NCI-H774 (cell line): ENCODE measurements at places on chromosomes 12 and 14.

GRCh38 chr12:109277899-109278762, 31.0 kb downstream of the FOXN4 start:
- no peak for DNase-seq

- peak; percentile 99 for DNase-seq
Observed at GRCh38 chr12:132887513-132888351, at the start of gene CHFR. TSS of gene CHFR (minus strand) at chr12:132887605. CDS start at chr12:132887328, 277 bp downstream.

DNA sequence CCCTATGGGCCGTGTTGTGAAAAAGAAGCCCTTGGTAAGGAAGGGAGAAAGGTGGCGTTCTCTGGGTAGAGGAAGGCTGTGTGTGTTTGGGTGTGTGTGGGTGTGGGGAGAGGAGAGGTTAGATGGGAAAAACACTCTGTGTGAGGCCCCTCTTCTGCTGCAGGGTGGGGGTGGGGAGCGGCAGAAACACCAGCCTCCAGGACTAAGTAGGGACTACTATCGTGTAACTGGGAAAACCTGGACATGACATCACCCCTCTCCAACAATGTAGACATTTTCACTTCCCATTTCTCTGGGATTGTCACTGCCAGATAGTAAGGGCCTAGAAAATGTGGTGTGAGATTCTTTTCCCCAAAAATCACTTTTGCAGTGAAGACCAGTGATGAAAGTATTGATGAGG, 205.0 kb downstream of the NTF3 start:
- no peak for DNase-seq

DNA sequence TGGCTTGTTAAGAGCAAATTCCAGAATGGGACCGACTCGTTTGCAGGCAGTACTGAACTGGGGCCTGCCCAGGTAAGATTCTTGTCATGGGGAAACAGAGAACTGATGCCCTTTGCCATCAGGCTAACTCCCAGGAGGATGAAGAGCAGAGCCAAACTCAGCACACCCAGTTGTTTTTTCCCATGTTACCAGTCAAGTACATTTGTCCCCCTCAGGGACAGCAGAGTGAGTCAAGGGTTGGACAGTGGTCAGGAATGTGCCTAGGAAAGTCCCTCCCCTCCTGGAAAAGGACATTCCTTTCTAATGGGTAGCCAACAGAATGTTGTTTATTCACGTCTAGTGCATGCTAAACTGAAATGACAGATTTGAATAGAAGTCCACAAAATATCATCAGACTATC, 1.6 kb downstream of the ART4 start:
- no peak for DNase-seq

- no peak for DNase-seq
Observed at GRCh38 chr14:64643709-64644108, 60.5 kb upstream of the PLEKHG3 start.

DNA sequence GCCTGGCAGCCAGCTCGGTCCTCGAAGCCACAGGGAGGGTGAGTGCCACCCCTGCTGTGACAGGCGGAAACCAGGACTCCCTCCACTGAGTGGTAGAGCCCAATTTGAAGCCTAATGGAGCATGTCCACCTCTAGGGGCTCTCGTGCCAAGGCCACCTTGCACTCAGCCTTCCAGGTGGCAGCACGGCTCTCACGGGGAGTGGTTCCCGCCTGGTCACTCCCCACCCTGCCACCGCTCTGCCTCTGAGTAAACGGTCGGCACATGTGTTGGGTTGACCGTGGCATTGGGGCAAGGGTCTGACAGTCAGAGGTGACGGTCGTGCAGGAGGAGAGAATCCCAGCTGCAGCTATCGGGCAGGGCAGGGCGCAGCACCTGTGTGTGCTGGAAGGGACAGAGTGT, 34.8 kb downstream of the IL31 start:
- no peak for DNase-seq

- DNase-seq: no peak
Observed at GRCh38 chr12:28089338-28089737, 100.9 kb upstream of the CCDC91 start.

GRCh38 chr14:59107819-59108218, 80.6 kb upstream of the DAAM1 start:
- DNase-seq: no peak

DNA sequence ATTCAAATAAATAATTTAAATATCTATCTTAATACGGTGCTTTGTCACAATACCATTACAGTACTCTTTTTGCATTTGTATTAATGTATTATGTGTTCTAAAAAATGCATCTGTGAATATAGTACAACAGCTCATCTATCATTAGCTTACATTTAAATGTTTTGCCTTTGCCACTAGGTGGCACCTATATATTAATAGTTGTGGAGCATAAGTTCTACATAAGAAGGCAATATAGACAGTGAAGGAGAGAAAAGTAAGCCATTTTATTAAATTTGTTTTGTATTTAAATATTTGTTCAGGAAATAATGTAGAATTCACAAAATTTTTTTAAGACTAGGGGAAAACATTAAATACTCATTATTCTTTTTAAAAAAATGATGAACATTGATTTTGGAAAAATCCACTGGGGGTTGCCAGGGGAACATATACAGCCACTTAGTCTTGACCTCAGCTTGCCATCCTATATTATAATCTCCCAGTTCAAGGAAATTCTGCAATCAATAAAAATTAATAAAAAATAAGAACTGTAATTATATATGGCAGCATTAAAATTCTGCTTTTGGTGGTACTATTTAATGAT, 9.8 kb downstream of the CCER1 start:
- peak; percentile 33 for DNase-seq

- DNase-seq: peak; percentile 30
Observed at GRCh38 chr14:37150414-37150813, 22.0 kb downstream of the SLC25A21 start.

DNA sequence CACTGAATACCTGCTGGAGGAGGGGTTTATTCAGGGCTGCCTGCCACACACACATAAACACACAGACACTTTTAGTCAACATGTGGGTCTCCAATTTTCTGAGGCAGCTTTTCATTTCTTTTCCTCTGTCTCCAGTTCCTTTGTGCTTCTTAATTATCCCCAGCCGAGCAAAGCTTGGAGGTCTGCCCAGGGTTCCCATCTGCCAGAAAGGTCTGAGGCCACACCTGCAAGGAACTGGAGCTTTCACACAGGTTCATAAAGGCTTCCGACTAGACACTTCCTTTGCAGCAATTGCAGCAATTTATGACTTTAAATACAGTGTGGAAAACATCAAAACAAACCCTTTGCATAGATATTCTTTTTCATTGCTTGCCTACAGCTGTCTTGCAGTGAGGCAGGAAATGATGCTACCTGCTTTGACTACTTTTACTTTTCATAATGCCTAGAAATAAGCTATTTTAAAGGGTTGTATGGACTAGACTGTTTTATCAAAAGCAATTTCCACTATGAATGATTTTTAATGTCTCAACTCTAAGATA, 1318.9 kb downstream of the AACS start:
- DNase-seq: peak; percentile 36

DNA sequence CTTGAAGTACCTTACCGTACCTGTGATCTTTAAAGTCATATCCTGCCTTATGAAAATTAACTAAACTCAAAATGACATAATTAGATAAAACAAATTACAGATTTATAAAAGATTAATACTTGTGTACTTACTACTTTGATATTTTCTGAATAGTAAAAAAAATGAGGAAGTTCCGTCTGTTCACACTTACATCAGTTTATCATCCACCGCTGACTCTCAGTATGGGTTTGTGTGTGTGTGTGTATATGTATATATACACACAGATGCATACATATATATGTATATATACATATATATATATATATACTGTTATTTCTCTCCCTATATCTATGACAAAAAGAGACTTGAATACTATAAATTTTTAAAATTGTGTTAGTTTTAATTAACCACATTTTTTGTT, 65.0 kb upstream of the MON2 start:
- no peak for DNase-seq

DNA sequence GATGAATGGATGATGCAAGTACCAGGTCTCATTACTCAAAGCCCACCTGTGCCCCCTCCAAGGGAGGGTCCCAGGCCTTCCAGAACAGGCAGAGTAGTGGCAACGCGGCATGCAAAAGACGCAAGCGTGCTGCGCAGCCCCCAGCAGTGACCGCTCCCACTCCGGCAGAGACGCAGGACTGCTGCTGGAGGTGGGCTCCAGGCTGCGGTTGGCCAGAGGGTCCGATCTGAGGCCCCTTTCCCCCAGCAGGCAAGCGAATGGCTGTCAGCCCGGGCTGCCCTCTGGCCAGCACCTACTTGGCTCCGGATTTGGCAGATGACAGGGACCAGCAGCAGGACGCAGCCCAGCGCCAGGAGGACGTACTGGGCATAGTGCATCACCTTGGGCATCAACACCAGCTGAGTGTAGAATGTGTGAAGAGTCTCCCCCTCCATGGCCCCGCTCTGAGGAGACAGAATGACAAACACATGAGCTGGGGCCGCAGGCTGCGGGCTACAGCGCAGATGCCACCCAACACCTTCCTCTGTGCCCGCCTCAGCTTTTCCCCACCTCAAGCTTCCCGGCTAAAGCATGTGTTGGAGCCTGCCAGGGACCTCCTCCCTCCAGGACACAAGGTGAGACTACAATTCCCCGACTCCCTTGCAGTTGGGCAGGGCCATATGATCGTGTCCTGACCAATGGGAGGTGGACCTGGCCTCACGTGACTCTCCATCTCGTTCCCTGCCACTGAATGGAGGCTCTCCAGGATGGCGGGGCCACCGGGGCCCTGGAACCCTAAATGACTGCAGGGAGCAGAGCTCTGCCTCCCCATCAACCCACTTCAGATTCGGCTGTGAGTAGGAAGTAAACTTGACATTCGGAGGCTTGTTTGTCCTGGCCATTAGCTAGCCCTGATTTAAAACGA, 77.4 kb downstream of the SCARB1 start:
- peak; percentile 90 for DNase-seq

- DNase-seq: no peak
Observed at GRCh38 chr12:51870504-51870903, 17.4 kb upstream of the ANKRD33 start.

GRCh38 chr12:5441497-5442236, 9.8 kb downstream of the NTF3 start:
- no peak for DNase-seq

- DNase-seq: no peak
Observed at GRCh38 chr14:75068294-75069120, 934 bp upstream of the ZC2HC1C start.

DNA sequence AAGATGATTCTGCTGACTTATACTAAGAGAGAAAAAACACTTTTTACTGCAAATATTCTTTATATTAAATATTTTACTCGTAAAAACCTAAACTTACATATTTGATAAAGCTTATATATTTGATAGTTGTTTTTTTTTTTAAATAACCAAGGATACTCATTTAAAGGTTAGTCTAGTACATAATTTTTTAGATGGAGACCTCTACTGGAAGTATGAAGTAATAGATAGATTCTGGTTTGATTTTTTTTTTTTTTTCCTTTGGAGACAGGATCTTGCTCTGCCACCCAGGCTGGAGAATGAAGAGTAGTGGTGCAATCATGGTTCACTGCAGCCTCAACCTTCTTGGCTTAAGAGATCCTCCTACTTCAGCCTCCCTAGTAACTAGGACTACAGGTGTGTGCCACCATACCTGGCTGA, 16.4 kb downstream of the ARID2 start:
- no peak for DNase-seq

- no peak for DNase-seq
Observed at GRCh38 chr12:25817166-25817565, 141.3 kb upstream of the RASSF8 start.

DNA sequence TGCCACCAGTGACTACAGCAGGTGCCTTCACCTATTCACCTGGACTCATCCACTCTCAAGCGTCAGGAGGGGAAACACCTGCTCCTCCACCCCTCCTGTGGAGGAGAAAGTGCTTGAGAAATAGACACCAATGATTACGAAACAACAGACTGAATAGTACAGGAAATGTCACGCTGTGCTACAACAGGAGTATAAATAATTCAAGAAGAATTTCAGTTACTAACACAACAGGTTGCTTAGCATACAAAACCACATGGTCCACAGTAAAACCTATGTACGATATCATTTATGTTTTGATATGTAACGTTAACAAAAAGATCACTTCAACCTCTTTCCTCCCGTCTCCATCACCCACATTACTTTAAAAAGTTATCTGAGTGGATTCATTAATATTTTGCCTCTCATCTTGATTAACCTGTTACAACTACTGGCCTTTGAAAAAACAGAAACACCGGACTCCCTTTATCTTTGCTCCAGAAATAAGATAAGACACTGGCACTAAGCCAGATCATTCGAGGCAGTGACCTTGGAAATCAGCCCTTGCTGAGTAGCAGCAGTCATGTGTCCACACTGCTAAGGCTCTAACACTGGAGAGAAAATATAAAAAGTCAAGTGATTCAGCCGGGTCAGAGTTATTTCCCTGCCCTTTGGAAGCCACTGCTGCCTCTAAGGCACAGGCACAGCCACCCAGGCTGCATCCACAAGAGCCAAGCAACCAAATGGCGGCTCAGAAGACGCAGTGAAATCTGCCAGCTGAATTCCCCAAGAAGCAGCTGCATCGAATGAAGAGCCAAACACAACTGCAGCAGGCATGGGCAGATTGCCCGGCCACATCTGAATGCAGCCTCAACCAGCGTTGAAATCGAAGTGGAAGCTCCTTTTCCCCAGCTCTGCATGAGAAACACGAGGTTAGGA, 40.9 kb downstream of the NT5DC3 start:
- DNase-seq: peak; percentile 91

DNA sequence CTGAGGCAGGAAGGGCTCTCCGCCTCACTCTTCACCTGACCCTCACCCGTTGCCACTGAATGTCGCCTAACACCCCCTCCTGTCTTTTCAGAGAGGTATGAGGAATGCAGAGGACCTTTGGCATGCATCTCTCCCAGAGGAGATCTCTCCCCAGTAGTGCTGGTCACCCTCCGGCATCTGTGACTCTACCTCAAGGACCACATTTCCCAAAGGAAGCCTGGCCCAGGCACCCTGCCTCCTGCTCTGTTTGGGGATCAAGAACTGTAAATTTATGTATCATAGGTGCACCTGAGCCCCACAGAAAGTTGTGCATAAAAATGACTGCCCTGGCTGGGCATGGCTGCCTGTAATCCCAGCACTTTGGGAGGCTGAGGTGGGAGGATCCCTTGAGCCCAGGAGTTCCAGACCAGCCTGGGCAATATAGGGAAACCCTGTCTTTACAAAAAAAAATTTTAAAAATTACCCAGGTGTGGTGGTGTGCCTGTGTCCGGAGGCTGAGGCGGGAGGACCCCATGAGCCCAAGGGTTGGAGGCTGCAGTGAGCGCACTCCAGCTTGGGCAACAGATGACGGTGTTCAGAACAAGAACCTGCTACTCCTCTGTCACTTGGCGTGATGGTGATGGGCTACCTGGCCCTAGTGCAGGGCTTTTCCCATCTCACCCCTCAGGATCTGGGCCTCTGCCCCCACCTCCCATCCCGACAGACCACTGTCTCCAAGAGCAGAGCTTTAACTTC, 13.7 kb downstream of the TNFRSF1A start:
- DNase-seq: no peak

GRCh38 chr14:34668111-34668510, 38.2 kb upstream of the SNX6 start:
- no peak for DNase-seq

DNA sequence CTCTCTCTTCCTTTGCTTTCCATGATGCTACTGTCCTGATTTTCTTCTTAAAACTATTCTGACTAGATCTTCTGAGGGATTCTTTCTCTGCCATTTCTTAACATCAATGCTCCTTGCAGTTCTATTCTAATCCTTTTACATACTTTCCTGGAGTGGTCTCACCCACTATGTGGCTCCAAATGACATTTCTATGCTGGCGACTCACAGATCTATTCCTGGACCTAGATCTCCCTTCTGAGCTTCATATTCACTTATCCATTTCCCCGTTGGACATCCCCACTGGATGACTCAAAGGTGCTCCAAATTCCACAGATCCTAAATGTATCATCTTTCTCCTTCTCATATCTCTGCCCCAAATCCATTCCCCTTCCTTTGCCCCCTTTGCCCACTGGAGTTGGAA, 4.1 kb downstream of the TEP1 start:
- DNase-seq: no peak
